ENCODE measurements at places on chromosomes 6 and 20.

DNA sequence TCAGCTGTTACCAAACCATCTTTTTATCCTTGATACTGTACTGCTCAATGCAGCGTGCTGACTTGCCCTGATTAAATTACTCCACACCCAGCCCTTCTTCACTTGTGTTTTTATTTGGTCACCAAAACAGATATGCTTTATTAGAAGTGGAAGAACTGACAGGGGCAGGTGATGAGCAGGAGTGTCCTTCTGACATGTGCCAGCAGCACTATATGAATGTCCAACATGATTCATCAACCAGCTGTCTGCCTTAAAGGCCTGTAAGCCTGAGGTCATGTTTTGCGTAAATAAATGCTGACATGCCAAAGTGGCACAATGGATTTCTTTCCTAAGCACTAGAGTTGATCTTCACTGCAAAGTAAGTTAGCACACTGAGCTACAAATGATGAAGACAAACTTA is 15.4 kb downstream of the POPDC3 start:
- no peak for DNase-seq

GRCh38 chr6:37050045-37050853 is 44.8 kb downstream of the FGD2 start:
- peak; percentile 54 for DNase-seq

GRCh38 chr20:17912916-17913315 is 55.7 kb downstream of the SNX5 start:
- no peak for DNase-seq

DNA sequence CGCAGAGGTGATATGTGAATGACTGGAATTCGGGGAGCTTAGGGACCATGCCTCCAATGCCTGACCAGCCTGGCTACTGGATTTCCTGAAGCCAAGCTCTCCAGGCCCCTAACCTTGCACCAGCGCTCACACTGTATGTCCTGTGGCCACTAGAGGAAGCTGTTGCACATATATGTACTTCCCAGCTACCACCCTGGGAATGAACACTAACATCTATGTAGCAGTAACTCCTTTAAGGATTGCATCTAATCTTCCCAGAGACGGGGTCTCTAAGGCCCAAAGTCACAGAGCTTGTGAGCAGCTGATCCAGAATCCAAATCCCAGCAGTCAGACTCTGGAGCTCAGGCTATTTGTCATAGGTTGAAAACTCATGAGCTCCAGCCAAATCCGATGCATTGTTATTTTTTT is 20.4 kb upstream of the BPIFB1 start:
- DNase-seq = no peak

GRCh38 chr20:32562495-32562911 is 22.6 kb downstream of the NOL4L start:
- no peak for DNase-seq

DNA sequence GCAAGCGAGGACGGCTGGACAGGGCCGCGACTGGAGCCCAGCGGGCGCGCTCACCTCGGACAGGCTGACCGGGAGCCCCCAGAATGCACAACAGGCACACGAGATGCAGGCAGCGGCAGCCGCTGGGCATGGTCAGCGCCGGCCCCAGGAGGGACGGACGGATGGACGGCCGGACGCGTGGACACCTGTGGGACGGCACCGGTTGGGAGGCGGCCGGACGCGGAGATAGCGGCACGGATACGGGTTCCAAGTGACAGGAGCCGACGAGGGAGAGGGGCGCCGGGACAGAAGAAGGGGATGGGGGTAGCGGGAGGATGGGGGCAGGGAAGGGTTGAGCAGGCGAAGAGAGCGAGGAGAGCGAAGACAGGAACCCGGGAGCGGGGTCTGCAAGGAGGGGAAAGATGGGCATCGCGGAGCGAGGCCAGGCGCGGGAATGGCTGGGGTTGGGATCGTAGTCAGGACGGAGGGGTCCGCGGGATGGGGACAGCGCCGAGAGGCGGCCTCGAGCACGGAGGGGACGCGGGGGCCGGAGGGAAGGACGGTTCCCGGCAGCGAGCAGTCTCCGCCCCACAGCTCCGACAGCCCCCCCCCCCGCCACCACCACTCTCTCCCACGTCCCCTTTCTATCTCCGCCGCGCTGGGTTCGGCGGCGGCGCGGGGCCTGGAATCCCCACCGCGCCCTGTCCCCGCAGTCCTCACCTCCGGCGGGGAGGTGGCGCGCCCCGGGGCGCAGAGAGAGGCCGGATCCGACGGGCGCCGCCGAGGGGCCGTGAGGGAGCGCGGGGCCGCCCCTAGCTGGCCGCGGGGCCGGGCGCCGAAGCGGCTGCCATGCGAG is 435 bp downstream of the DLK2 start:
- DNase-seq = peak; percentile 22

GRCh38 chr6:37547564-37548061 is 47.9 kb upstream of the CCDC167 start:
- no peak for DNase-seq

GRCh38 chr20:17233626-17234025 is 6.8 kb downstream of the PCSK2 start:
- no peak for DNase-seq

- no peak for DNase-seq
Observed at GRCh38 chr6:38110481-38110971, 291.0 kb downstream of the ZFAND3 start.

- DNase-seq = no peak
Observed at GRCh38 chr20:32162351-32162750, 45.2 kb downstream of the PLAGL2 start.

- DNase-seq = no peak
Observed at GRCh38 chr20:45456632-45457031, 12.9 kb upstream of the WFDC2 start.

All from stimulated activated CD8-positive, alpha-beta memory T cell treated with anti-CD3 and anti-CD28 coated beads, Interleukin-7, amount 100 ng/mL, for 4 hours (primary cell).